ENCODE measurements at places on chromosomes 5 and 9.

DNA sequence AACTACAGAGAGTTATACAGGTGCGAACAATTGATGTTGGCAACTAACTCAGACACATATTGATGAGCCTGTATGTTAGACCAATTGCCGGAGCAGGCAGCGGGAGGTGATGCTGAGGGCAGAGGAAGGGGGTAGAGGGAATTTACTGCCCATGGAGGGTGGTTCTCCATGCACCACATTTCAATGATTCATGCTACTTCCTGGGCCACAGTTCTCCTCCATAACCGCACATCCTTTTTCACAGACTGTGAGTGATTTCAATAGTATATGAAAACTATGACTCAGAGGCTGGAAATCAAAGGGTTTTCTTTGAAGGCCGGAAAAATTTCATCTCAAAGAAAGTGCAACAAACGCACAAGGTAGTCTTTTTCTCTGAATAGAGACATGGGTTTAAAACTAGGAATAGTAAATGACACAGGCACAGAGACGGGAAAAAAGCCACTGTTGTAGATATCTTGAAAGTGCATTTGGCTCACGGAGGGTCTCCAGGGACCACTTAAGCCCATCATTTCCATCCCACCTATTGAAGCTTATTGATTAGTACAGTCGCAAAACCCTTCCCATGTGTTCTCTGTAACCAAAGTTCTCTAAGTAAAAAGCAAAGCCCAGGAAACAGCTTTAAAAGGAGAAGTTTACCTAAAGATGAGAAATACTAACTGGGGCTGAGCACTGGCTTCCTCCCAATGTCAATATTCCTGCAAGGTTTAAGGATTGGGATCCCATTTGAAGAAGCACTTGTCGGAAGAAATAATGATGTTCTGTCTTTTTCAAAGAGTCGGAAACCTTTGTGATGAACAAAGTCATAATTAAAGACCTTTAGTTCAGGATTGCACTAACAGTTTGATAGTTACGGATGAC is 28.0 kb upstream of the ADAM19 start:
- DNase-seq = no peak

GRCh38 chr9:21154018-21154608 is 12.3 kb downstream of the IFNA21 start:
- DNase-seq = no peak

DNA sequence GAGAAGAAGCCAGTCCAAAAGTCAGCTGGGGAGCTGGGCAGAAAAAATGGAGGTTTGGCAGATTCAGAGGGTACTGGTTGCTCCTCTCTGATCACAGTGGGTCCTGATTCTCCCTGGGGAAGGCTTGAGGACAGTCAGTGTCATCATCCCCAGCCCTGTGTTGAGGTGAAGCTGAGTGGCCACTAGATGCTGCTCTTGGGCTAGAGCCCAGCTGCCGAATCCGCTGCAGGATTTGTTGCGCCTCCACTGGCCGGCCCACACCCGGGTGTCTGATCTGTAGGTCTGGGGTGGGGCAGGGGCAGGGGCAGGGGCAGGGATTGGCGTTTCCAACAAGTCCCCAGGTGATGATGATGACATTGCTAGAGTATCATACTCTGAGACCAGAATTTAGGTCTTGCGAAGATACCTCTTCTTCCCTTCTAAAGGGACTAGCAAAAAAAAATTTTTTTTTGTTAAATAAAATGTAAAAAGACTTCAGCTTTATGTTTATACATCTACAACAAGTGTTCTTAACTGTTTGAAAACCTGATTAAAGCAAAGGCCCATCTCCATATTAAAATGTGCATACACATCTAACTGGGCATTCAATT is 106.8 kb downstream of the PDE6A start:
- no peak for DNase-seq

DNA sequence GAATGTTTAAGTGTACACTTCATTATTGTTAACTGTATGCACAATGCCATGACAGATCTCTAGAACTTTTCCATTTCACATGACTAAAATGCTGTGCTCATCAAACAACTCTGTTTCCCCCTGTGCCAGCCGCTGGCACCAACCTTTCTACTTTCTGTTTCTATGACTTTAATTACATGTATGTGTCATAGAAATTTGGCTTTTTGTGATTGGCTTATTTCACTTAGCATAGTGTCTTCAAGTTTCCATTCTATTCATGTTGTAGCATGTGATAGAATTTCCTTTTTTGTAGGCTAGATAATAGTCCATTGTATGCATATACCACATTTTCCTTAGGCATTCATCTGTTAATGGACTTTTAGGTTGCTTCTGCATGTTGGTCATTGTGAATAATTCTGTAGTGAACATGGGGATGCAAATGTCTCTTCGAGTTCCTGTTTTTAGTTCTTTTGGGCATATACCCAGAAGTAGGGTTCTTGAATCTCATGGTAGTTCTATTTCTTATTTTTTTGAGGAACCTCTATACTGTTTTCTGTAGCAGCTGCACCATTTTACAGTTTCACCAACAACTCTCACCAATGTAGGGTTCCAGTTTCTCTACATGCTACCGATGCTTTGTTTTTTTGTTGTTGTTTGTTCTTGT is 184.4 kb upstream of the DMRT1 start:
- no peak for DNase-seq

GRCh38 chr9:18061856-18062255 is 412.1 kb upstream of the ADAMTSL1 start:
- DNase-seq = no peak
